ENCODE measurements at places on chromosomes 1 and 21.

GRCh38 chr1:82329226-82329625, 528.5 kb downstream of the ADGRL2 start:
- DNase-seq: no peak

GRCh38 chr1:216805233-216805632, 82.0 kb upstream of the ESRRG start:
- DNase-seq: no peak

DNA sequence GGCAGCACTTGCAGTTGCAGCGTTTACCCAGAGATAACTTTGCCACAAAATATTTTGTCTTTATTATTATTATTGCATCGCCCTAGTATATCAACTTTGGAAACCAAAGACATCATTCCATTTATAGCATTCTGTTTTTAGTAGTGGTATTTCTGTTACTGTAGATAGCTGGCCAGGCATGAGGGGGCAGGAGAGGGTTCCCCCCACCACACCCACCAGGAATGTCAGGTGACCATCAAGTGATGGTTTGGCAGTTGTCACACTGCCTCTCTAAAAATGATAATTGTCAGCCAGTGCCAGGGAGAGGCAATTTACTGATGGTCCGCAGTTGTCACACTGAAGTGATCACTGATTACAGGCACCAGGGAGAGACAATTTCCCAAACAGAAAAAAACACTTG, 135.6 kb downstream of the TSEN15 start:
- DNase-seq: no peak

DNA sequence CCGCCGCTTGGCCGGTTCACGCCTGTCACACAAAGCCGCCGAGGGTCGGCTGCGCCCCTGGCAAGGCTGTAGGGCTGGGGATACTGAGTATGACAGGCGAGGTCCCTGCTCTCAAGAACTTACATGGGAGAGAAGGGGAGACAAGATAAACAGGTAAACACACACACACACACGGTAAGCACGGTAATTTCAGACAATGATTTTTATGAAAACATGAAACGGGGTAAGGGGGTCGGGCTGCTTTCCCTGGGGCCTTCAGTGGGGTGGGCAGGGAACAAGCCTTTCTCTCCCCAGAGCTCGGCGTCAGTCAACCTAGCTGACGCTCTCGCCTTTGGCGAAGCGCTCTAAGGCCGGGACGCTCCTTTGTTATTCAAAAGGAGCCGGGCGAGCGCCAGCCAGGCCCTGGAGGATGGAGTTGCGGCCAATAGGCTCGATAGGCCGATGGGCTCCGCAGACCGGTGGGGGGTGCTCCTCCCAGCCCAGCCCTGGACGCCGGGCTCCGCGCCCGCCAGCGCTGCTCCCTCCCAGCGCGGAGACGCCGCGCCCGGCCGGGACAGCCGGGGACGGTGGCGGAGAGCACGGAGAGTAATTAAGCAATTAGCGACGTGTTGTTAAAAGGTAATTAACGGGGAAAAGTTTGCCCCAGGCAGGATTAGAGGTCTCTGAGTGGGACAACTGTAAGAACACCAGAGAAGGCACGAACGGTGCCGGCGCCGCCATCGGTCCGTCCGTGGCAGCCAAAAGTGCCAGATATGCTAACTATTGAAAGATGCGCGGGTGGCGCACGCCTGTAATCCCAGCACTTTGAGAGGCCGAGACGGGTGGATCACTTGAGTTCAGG, 950 bp upstream of the INKA2 start:
- DNase-seq: no peak

GRCh38 chr21:15197696-15198095, 132.9 kb upstream of the NRIP1 start:
- no peak for DNase-seq

GRCh38 chr1:154306151-154306550, 14.7 kb upstream of the AQP10 start:
- no peak for DNase-seq

- DNase-seq: no peak
Observed at GRCh38 chr1:116680752-116681151, 13.2 kb upstream of the IGSF3 start.

- no peak for DNase-seq
Observed at GRCh38 chr21:45539046-45539795, 3.0 kb downstream of the SLC19A1 start.

GRCh38 chr1:114468710-114469468, 42.1 kb downstream of the TRIM33 start:
- no peak for DNase-seq

DNA sequence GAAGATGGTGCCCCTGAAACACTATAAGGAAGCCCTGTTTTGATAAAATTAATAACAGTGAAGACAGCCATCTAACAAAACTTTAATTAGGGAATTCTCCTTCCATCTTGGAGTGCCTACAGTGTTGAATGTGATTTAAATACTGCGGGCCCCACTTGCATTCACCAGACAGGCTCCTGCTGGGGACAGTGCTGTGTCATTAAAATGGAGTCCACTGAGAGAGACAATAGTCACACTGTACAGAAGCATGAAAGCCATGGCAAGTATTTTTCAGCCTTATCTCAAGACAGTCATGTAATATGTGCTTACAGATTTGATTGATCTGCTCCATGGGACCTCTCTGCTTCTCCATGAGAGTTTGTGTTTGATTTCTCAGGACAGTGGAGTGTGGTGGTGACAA, 29.7 kb upstream of the ZBTB18 start:
- DNase-seq: no peak

GRCh38 chr1:203915811-203916210, 54.4 kb downstream of the SNRPE start:
- no peak for DNase-seq

GRCh38 chr1:75394386-75395139, 216.4 kb downstream of the SLC44A5 start:
- DNase-seq: no peak

- no peak for DNase-seq
Observed at GRCh38 chr1:19885821-19886220, 3.6 kb downstream of the OTUD3 start.

DNA sequence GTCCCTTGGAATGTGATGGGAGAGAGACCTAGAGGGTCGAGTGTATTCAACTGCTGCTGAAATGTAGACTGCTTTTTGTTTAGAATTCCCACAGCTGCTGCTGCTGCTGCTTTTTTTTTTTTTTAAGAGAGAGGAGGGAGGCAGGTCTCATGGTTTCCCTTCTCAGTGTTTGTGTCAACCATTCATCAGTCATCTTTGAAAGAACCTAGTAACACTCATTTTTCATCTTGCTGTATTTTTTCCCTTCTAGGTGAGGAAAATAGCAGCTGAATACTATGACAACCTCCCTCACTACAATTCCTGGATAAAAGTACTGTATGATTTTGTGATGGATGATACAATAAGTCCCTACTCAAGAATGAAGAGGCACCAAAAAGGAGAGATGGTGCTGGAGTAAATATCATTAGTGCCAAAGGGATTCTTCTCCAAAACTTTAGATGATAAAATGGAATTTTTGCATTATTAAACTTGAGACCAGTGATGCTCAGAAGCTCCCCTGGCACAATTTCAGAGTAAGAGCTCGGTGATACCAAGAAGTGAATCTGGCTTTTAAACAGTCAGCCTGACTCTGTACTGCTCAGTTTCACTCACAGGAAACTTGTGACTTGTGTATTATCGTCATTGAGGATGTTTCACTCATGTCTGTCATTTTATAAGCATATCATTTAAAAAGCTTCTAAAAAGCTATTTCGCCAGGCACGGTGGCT, 9.2 kb downstream of the DEGS1 start:
- DNase-seq: no peak

DNA sequence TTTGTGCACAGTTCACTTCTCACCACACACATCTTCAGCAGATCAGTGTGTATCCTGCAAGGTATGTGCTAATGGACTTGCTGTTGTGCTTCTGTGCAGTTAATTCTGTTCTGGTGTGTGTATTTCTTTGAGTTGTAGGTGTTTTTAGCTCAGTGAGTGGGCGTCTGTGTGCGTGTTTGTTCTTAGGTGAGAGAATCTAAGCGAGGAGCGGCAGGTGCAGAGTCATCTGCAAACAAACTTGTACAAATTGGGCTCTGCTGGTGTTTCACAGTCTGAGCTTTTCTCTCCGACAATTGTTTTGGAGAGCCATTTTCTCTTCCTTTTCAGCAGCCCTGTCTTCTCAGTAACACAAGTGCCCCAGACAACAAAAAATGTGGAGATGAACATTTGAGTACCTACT, 43.6 kb downstream of the ACP6 start:
- no peak for DNase-seq

- DNase-seq: no peak
Observed at GRCh38 chr1:90534116-90534515, 183.0 kb downstream of the BARHL2 start.

DNA sequence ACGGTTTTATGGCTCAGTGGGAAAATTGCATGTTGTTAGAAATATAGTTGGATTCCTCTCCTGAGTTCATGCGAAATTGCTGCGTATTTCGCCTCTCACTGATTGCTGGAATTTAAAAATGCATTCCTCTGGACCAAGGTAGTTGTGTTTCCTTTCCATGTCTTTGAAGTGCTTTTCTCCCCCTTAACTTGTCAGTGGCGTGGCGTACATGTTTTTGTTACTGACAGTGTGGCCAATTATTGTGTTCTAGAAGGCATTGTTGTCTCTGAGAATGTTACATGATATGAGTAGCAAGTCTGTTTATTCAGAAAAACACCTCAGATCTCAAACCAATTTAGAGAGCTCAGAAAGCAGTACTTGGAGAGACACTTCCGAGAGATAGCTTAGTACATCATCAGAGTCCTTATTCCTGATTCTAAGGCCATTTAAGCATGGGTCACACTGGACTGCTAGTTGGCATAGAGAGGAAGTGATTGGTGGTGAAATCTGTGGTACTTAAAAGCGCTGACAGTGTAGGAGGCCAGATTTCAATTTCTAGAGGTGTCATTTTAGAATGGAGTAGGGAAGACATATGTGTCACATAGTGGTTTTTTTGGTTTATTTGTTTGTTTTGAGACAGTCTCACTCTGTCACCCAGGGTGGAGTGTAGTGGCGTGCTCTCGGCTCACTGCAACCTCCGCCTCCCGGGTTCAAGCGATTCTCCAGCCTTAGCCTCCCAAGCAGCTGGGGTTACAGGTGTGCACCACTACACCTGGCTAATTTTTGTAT, 184.4 kb downstream of the RYR2 start:
- no peak for DNase-seq

GRCh38 chr1:235417086-235417697, 50.0 kb downstream of the TBCE start:
- peak; percentile 26 for DNase-seq

DNA sequence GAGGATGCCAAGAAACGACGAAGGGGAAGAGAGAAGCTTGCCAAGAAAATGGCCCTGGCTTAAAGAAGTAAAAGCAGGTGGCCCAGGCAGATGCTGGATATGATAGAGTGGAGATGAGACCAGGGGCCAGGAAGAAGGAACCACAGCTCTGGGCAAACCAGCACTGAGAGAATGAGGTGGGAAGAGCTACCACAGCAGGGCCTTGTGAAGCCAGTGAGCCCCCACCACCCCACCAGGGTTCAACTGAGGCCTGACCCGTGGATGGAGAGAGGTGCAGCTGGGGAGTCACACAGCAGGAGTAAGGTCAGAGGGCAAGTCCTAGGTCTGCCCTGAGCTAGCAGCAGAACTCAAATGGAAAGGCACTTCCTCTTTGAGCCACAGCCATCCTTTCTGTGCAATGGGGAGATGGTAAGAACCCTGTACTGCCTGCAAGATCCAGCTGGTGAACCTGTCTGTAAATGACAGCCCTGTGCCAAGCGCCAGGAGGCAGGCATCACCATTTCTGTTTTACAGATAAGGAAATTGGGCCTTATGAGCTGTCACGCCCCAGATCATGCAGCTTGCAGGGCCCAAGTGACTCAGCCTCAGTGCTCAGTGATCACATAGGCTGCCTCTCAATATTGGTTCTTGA, 8.5 kb downstream of the SH3BGRL3 start:
- no peak for DNase-seq

DNA sequence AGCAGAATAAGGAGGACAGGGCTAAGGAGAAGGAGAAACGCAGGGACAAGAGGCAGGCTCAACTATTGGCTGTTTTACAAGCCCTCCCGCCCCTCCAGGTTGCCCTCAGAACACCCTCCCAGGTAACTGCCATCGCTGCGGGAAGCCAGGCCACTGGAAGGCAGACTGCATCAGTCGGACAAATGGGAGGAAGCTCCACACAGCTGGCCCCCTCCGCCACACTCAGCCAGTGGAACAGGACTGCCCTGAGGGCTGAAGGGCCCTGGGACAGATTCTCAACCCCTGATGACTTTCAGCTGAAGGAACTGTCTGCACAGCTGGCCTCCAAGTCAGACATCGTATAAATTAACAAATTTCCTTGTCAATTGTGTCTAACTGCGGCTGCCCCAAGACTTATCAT, 21.8 kb downstream of the LRRC3 start:
- no peak for DNase-seq

DNA sequence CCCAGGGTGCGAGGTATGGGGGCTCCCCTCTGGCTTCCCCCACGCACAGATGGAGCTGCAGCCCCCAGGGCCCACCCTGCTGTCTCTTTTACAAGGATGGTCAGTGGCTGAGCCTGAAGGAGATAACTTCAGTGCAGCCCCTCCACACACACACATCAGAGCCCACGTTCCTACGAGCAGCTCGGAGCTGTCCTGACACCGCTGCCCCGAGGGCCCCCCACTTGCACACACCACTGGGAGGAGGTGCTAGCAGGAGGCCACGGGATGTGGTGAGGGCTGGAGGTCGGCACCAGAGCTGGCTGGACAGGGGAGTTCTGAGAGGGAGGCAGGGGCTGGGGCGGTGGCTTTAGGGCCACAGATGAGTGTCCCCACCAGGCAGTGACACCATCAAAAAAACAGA, 53.9 kb downstream of the MORN1 start:
- DNase-seq: no peak

- no peak for DNase-seq
Observed at GRCh38 chr1:57987523-57987922, 559.0 kb downstream of the OMA1 start.

DNA sequence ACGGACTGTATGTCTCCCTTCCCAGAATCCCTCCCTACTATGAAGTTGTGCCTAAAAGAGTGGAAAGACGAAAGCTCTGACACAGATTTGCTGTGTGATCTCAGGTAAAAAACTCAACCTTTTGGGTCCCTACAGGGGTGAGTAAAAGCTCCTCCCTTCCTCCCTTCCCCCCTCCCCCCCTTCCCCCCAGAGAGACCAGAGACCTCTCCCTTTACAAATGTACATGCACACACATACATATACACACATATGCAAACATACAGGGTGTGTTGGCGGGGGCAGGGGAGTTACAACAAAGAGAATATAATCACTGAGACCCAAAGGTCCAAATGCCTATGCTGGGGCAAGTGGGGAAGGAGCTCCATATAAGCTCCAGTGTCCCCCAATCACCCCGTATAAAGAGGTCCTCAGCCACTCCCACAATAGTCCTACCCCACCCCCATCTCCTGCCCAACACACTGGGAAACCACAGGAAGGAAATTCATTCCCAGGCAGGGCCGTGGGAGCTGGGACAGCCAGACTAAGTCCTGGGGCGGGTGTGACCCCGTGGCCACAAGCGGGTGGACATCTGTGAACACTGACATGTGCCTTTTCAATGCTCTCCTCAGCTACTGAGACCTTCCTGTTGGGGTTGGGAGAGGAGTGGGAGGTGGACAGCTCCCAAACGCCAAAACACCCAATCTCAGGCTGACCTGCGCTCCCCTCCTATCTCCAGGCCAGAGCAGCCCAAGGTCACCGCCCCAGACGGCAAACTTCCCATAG, 2.0 kb downstream of the MEF2D start:
- no peak for DNase-seq

GRCh38 chr1:39936724-39937491, 18.0 kb upstream of the MFSD2A start:
- no peak for DNase-seq

GRCh38 chr21:42094811-42095210, 23.7 kb downstream of the UMODL1 start:
- DNase-seq: no peak

All from GM18507 (cell line).